Motor neuron (in vitro differentiated cells): ENCODE measurements at places on chromosomes 5 and 9.

- no peak for ATAC-seq
Observed at GRCh38 chr9:110104261-110104809, 103.6 kb downstream of the C9orf152 start.

DNA sequence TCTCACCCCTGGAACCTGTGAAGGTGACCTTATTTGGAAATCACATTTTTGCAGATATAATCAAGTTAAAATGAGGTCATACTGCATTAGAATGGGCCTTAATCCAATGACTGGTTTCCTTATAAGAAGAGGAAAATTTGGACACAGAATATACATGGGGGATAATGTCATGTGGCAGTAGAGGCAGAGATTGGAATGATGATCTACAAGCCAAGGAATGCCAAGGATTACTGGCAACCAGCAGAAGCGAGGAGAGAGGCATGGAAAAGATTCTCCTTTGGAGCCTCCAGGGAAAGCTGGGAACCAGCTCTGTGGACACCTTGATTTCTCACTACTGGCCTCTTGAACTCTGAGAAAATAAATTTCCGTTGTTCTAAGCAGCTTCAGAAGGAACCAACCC is 20.2 kb upstream of the CEP78 start:
- ATAC-seq, result no peak

DNA sequence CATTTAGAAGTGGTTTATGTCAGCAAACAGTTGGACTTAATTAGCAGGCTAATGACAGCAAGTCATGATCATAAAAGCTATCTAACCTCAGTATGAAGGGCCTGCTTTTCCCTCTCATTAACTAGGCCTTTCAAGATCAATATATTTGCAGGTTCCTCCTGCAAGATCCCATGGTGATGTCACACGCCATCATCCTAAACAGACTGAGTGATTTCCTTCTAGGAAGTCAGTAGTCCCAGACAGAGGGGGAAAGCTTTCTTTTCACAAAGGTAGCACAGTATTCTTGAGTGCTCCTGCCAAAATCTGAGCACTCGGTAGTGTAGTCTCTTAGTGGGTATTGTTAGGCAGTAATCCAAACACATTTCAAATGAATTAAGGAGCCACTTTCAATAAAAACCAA is 52.5 kb downstream of the UIMC1 start:
- ATAC-seq, result no peak

- no peak for ATAC-seq
Observed at GRCh38 chr5:89105171-89105695, 222.2 kb upstream of the MEF2C start.

- ATAC-seq, result no peak
Observed at GRCh38 chr5:146199176-146199815, 4.1 kb upstream of the RBM27 start.

GRCh38 chr9:130935648-130936271 is 3.3 kb downstream of the FIBCD1 start:
- no peak for ATAC-seq

GRCh38 chr5:98779264-98779877 is 5.9 kb downstream of the RGMB start:
- no peak for ATAC-seq

DNA sequence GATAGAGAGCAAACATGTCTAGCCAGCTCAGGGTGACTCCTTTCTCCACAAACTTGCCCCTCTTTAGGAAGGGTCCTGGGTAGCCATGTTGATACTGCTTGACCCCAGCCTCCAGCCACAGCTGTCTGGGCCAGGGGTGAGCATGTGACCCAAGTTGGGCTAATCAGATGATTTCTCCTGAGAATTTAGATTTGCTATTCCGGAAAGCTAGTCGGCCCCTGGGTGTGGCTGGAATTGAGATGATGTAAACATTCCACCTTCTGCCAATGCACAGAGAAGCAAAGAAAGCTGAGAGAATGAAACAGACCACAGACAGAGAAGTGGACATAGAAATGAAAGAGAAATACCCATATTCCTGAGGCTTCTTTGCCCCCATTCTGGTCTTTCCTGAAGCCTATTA is 17.8 kb upstream of the B4GALT1 start:
- ATAC-seq, result no peak

- ATAC-seq, result no peak
Observed at GRCh38 chr5:127316011-127316410, 25.4 kb downstream of the MEGF10 start.

- peak; percentile 74 for ATAC-seq
Observed at GRCh38 chr5:133868946-133869518, 99.4 kb downstream of the C5orf15 start.

DNA sequence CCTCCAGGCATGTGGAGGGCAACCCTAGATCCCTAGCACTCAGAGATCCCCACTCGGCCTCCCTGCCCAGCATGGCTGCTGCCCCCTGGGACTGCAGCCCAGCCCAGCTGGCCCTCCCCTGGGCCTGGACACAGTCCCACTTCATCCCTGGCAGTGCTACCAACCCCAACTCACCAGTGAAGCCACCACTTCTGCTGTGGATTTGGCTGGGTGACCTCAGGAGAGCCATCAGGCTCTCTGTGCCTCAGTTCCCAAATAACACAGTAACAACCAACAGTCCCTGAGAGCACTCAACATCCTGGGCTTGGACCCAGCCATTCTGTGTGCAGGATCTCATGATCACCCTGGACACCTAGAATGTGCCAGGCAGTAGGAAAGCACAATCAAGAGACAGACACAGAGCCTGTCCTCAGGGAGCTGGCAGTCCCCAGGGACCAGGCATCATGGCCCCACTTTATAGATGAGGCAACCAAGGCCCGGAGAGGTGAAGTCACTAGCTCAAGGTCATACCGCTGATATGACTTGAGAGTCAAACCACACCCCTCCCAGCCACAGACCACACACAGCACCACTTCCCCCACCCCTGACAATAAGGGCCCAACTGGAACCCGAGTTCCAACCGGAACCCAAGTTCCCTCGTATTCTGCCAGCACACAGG is 4.7 kb upstream of the PSMB7 start:
- peak; percentile 13 for ATAC-seq

GRCh38 chr9:124218438-124218982 is 39.2 kb upstream of the NEK6 start:
- peak; percentile 48 for ATAC-seq

DNA sequence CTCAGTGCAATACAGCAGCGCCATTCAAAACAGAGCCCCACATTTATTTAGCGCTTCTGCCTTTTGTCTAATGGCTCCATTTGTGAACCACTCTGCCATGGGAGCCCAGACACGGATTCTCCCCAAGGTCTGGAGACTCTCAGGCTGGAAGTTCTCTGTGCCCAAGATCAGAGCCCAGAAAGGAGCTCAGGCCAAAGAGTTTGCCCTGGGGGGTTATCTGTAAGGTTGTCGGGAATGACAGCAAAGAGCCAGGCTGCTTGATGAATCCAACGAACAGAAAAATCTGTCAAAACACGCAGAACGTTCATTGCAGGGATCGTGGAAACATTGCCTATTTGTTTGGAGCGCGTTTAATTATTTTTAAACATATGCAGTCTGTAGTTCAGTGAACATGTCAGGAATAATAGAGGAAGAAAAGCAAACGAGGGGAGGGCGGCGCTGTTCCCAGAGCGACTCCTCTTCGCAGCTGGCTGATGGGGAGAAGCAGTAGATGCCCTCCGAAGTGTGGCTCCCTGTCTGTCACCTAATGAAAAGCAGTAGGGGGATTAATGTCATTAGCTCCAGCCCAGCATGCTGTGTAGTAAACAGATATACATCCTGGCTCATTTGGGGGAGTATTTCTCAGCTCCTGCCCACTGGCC is 464.9 kb upstream of the MPDZ start:
- no peak for ATAC-seq

DNA sequence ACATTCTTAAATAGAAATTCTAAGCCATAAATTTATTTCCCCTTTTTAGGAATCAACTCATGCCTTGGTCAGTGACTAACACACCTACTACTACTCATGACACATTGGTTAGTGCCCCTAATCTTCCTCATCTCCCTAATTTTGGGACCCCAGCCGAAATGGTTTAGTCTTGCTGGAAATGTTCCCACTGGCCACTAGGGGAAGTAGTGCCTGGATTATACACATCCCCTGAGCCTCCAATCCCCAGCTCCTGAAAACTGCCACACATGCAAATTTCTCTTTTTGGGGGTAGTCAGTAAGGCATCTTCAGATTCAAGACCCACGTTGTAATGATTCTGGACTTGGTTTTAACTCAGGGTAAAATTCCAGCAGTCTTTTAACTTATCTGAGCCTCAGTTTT is 79.8 kb downstream of the HSD17B3 start:
- ATAC-seq, result no peak

DNA sequence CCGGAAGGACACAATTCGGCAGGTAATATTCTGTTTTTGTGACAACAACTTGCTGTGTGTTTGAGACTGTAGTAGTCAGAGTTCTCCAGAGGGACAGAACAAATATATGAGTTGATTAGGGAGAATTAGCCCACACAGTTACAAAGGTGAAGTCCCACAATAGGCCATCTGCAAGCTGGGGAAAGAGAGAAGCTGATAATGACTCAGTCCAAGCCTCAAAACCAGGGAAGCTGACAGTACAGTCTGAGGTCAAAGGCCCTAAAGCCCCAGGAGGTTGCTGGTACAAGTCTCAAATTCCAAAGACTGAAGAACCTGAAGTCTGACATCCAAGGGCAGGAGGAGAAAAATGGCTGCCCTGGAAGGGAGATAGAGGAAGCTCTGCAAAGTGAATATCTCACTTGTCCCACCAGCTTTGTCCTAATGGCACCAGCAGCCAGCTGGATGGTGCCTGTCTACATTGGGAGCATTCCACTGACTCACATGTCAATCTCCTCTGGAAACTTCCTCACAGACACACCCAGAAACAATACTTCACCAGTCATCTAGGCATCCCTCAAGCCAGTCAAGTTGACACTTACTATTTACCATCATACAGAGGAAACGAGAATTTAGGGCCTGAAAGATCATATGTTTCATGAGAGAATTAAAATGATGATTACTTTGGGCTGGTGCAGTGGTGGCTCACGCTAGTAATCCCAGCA is 36.3 kb upstream of the CTXN3 start:
- no peak for ATAC-seq

DNA sequence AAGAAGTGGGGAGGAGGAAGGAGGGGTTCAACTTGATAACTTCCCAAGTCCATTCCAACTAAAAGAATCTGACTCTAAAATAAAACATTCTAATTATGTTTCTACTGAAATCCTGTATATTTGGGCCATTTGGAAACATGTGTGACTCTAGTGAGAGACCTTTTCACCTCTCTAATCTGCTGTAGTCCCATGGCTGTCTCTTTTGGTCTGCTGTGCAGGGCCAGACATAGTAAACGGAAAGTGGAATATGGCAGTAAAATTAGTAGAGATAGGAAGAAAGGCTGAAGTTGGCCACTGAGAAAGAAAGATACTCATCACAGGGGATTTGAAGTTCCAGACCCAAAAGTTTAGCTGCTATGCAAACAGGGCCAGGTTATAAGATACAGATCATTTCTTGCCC is 15.9 kb downstream of the RFX3 start:
- no peak for ATAC-seq

- no peak for ATAC-seq
Observed at GRCh38 chr5:76787237-76787636, 31.6 kb upstream of the F2RL1 start.

GRCh38 chr9:136829981-136830885 is 12.0 kb upstream of the AJM1 start:
- no peak for ATAC-seq

GRCh38 chr5:79878721-79879336 is 112.2 kb downstream of the MTX3 start:
- ATAC-seq, result no peak

GRCh38 chr5:107320846-107321245 is 349.9 kb downstream of the EFNA5 start:
- no peak for ATAC-seq

DNA sequence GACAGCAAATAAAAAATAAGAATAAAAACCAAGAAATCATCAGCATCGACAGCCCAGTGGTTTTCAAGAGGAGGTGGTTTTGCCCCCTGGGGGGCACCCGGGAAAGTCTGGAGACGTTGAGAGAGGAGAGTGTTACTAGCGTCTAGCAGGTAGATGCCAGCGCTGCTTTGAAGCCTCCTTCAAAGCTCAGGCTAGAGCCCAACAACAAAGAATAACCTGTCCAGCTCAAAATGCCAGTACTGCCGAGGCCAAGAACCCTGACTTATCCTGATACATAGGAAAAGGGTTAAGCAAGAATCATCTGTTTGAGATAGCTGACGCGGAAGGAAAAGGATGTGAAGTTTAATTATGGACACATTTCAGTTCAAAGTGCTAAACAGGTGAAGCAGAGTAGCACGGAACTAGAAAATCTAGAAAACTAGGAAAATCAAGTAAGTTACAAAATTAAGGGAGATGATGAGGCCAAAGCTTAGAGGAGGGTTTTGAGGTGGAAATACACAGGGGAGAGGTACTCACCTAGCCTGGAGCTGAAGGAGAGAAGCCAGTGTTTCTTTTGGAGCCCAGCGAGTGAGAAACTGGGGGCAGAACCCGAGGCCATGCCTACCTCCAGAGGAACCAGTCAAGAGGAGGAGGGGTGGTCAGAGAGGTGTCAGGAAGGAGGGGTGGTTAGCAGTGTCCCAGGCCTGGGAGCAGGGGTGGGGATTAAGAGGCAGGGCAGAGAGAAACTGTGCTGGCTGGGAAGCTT is 121.0 kb upstream of the RETREG1 start:
- ATAC-seq, result no peak

- ATAC-seq, result no peak
Observed at GRCh38 chr9:113715086-113715485, 161.0 kb upstream of the ZNF618 start.

DNA sequence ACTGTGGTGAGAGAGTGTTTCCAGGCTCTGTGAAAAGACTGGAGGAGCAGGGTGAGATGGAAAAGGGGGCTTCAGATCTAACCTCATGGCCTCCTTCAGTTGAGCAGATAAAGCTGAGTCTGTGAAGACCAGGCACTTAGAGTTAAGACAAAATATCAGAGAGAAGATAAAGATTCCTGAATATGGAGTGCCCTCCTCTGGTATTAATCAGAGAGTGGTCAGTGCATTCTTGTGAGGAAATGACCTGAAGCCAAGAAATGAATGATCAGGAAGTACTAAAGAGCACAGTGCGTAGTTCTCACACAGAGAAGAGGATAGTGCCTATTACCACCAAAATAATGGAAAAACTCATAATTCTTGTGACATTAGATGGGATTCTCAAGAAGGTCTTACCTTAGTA is 1417.0 kb upstream of the ACO1 start:
- ATAC-seq, result peak; percentile 35
